ENCODE measurements at places on chromosomes 3 and 15. TPM values are rescaled to one million over a fixed set of nuclear protein-coding genes. Genes with fewer than 3 reads are reported as not detected.
A peak's percentile ranks its signal among the peaks of the same experiment; 100 is the strongest.

SMCO1 gene
- not detected for total RNA-seq

DNA sequence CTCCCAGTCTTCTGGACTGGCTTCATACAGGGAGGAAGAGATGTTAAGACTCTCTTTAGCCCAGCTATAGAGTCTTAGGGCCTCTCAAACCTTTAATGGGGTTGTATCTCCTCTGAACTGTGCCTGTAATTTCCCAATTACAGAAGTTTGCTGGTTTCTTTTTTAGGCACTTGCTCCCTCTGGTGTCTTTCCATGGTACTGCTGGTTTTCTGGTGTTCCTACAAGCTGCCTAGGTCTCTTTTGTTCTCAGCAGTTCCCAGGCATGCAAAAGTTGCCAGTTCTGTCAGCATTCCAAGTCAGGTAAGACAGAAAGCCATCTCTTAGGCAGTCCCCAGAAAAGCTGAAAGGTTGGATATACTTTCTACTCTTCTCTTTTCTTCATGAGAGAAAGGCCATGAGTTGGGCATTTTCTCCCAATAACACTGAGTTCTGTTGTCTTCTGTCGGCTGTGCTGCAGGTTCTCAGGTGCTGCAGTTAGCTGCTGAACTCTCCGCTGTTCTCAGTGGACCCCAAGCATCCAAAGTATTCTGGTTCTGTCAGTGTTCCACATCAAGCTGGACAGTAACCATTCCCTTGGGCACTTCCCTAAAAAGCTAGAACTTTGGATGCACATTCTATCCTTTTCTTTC lies 54.4 kb upstream of the EHHADH start:
- DNase-seq: no peak

- DNase-seq: no peak
These were observed 175.4 kb upstream of the TP63 start for GRCh38 chr3:189455641-189456417.

- no peak for DNase-seq
These were observed 386.2 kb downstream of the EFHB start for GRCh38 chr3:19547665-19548464.

GRCh38 chr3:152269831-152270734 lies 1.4 kb downstream of the MBNL1 start:
- DNase-seq: no peak

- DNase-seq: no peak
These were observed 27.0 kb upstream of the RNF7 start for GRCh38 chr3:141710888-141711616.

- DNase-seq: no peak
These were observed 15.0 kb downstream of the SNAPC5 start for GRCh38 chr15:66482539-66482938.

DNAH12 gene
- total RNA-seq: 0.21 TPM

GRCh38 chr3:125367403-125368230 lies 7.5 kb downstream of the ZNF148 start:
- DNase-seq: no peak

GRCh38 chr3:1139071-1139470 lies 46.2 kb downstream of the CNTN6 start:
- DNase-seq: no peak

DNA sequence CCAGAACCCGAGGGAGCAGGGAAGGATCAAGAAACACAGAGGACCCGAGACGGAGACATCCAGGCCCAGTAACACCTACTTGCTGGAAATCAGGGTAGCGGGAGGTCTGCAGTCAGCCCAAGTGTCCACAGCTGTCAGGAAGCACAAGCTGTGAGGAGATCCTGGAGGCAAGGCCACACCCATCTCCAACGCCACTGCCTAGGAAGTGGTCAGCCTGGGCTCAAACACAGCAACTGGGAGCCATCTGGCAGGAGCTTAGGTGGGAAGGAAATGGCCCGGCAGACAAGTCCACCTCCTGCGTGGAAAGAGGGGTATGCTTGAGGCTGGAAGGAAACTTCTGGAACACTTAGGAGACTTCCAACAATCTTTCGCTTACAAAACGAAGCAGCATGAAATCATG lies 407.1 kb downstream of the VPS13C start:
- DNase-seq: no peak

GRCh38 chr3:5264896-5265770 lies 77.6 kb downstream of the EDEM1 start:
- DNase-seq: no peak

GRCh38 chr15:25059698-25060471 lies 105.1 kb downstream of the SNRPN start:
- DNase-seq: no peak

LRRC3B gene
- not detected for total RNA-seq

- DNase-seq: no peak
These were observed 395.3 kb downstream of the GAP43 start for GRCh38 chr3:116018646-116019045.

DNA sequence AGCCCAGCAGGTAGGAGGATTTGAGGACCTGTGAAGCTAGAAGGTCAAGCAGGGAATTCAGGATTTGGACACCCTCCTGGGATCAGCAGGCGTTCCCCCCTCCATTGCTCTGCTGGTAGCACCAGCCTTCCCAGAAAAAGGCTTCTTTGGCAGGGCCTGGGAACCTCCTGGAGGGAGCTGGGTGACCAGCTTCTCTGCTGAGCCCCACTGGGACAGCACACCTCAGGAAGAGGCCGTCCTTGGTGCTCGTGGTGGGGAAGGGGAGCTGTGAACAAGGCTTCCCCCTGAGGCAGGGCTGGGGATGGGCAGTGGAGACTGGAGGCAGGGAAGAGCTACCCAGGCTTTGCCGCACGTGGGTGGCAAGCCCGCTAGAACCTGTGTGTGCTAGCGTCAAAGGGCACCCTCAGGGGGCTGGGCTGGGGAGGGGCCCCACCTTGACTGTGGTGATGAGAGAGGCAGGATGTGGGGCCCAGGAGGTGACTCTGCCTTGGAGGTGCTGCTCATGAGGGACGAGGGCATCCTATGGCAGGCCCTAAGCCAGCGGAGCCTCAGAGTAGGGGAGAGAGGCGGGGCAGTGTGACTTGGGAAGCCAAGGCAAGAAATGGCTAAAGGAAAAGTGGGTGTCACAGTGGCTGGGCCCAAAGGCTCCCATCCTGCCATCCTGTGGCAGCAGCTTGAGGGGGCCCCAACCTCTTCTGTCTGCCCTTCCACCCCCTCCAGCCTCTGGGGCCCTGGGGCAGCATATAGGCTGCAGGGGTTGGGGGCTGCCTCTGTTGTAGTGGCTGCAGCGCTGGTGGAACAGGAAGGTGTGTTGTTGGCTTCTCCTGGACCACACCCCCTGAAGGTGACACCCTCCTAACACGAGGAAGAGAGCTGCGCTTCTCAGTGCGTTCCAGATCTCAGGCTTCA lies 20.7 kb downstream of the KLF13 start:
- DNase-seq: peak; percentile 89

NLGN1 gene
- total RNA-seq: not detected

DNA sequence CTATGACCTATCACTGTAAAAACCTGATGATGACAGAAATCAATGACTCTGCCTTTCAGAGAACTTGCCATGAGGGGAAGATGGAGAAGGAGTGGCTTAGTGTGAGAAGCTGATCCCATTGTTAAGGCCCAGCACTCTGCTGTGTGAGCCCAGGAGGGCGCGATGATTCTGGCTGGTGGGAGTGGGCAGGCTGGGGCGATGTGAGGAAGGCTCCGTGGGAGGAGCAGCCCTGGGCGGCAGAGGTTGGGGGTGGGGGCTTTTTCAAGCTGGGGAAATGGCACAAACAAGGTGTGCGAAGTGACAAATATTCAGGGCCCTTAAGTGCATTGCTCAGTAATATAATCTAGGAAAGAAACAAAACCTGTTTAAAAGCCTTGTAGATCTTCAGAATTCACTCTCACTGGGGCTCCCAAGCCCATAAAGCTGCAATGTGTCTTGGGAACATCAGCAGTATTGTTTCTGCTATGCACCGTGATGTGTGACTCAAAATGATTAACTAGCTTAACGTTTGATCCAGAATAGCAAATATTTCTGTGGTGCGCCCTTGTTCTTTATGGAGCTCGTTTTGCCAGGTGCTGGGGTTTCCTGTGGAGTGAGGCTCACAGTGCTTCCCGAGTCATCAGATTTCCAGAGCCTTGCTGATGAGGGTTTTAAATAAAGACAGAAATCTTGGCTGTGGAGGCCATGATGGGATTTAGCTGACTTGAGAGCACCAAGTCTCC lies 141.0 kb downstream of the CHDH start:
- DNase-seq: no peak

DNA sequence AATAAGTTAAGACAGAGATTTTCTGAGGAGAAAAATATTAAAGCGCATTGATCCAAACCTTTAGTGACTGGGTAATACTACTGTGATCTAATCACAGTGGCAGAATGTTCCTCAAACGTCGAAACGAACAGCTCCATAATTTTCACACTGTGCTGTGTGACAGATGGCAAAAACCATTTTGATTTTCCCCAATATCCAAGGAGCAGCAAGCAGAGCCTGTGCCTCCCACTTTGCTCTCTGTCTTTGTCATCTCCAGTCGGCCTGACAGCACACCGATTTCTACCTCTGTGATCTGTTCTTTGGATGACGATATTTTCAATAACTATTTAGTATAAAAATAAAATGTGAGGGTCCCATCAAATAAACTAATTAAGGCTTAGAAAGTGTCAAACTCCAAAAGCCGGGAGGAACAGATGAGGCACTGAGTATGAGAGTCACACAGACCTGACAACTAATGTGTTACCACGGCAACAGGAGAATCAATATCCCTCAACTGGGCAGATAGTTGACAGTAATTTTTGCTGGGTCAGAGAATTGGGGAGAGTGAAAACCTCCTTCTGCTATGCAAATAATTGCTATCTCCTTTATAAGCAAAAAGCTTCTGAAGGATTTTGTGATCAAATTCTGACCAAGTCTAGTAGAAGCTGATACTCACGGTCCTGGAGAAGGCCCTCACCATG lies 489.1 kb upstream of the CFAP20DC start:
- no peak for DNase-seq

ZMYND10 gene
- 6.3 TPM for total RNA-seq

DNA sequence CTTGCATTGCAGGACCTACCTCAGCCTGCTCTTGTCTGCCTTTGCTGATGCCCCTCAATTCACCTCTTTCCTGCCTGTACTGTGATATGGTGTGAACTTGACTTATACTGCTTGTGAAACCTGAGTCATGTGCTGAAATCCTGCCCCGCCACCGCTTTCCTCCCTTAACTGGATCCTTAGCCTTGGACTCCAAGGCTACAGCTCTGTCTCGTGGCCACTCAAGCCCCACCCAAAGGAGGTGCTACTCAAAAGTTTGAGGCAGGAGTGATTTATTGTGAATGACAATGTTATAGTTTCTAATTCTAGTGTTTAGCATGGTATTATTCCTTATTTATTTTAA lies 56.1 kb downstream of the MYZAP start:
- no peak for DNase-seq

STAC gene
- total RNA-seq: not detected

GRCh38 chr15:74040109-74040850 lies 42.1 kb downstream of the GOLGA6A start:
- no peak for DNase-seq

- DNase-seq: no peak
These were observed 383.1 kb upstream of the TPRG1 start for GRCh38 chr3:188788621-188789081.

IMPG2 gene
- total RNA-seq: 0.72 TPM

- no peak for DNase-seq
These were observed 127.1 kb upstream of the SMAD3 start for GRCh38 chr15:66938114-66938830.

DNA sequence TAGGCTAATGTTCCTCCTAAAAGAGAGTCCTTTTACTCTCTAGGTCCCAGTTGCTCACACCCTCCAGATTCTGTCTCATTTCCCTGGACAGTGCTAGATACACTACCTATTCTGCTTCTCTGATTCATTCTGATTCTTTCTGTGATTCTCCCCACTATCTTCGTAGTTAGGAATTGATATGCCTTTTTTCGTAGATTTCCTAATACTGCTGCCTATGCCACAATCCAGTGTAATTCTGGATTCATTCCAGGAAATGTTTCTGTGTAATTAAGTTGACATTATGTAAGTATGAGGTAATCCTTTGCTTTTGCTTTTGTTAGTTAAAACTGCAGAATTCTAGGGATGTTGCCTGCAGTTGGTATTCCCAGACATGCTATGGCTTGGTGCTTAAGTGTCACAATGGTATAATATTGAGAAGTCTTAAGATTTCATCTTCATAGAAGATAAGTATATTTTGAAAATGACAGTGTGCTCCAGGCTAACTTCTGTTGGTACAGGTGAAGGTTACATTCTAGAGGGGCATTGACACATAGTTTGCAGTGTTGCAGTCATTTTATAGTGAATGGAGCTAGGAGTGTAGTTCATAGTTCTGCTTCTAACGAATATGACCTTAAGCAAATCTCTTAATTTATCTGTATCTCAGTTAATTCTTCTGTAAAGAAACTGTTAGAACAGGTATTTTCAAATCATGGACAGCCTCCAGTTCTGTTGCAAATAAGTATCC lies 54.3 kb downstream of the RIOX2 start:
- DNase-seq: no peak

GRCh38 chr3:134449277-134449676 lies 36.5 kb downstream of the ANAPC13 start:
- DNase-seq: no peak

DNA sequence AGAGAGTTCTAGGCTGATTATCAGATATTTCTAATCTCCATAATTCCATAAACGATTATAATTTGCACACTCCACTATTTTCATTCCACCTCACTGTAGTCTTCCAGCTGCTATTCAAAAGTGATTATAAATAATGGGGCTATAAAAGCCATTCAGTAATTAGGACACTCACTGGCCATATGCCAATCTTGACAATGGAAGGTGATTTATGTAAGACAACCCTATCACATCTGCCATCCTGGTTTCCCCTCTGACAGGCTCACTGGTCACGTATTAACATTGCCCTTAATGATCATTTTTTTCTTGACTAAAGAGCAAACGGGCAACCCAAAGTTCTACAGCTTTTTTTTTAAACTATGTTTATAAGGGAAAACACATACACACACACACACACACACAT lies 402.4 kb downstream of the MAGI1 start:
- no peak for DNase-seq

SERPINI1 gene
- total RNA-seq: 9.3 TPM

DNA sequence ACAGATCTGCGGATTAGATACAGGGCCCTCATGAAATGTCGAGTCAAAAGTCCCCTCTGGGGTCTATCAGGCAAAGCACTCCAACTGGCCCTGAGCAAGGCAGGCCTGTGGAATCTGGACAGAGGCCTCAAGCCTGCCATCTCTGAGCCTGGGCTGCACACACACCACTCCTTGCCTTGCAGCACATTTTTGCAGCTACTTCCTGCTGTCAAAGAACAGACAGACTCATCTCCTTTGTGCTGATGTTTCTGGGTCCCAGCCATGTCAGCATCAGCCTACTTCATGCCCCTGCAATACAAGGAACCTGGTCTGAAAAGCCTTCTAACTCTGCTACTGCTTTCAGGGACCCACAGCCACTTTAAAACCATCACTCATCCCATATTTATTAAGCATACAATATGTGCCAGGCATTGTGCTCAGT lies 60.6 kb upstream of the IL12A start:
- no peak for DNase-seq

SLC2A2 gene
- not detected for total RNA-seq

DGKG gene
- 0.25 TPM for total RNA-seq
